ENCODE measurements at places on chromosomes 6 and 20.

DNA sequence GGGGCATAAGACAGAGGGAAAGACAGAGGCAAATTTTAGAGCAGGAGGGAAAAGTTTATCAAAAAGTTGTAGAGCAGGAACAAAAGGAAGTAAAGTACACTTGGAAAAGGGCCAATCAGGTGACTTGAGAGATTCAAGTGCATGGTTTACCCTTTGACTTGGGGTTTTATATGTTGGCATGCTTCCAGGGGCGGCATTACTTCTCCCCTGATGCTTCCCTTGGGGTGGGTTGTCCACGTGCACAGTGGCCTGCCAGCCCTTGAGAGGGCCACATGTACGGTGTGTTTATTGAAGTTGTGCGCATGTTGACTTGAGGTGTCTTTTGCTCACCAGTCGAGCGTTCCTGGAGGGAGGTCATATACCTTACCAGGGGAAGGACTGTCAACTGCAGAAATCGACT is 259.5 kb upstream of the JARID2 start:
- DNase-seq: no peak

DNA sequence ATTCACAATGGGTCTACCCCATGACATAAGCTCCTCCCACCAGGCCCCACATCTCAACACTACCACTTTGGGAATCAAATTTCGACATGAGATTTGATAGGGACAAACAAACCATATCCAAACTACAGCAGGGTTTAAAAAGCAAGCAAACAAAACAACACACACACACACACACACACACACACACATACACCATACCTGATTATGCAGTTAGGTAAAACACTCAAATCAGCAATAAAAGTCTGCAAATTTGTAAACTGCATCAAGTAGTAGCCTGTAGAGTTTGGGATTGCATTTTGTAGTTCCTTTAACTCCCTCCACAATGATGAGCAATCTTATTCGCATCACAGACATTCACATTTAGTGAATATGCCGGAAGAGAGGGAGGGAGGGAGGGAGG is 32.6 kb upstream of the TNFAIP3 start:
- no peak for DNase-seq

DNA sequence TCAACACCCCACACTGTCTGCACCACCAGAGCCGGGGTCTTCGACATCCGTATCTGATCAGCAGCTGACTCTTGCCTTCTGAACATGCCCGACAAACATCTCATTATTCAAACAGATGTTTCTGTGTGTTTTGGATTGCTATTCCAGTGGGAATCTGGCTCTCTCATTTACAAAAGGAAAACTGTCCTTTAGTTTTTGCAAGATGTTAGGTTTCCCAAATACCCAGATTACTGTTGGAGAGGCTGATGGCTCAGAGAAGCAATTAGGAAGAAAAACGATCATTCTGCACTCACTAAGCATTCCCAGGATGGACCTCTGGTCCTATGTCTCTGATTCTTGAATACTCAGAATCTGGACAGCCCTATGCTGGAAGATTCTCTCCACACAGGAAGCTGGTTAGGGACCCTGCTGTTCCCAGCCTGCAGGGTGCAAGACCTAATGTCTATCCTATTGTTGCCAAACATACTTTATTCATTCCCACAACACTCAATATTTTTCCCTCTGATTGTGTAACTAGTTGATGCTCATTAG is 532.9 kb downstream of the CDH26 start:
- DNase-seq: no peak

GRCh38 chr20:46671866-46672542 is 17.2 kb downstream of the TP53RK start:
- no peak for DNase-seq

- DNase-seq: no peak
Measured at GRCh38 chr6:84568971-84569370, 195.4 kb downstream of the TBX18 start.

DNA sequence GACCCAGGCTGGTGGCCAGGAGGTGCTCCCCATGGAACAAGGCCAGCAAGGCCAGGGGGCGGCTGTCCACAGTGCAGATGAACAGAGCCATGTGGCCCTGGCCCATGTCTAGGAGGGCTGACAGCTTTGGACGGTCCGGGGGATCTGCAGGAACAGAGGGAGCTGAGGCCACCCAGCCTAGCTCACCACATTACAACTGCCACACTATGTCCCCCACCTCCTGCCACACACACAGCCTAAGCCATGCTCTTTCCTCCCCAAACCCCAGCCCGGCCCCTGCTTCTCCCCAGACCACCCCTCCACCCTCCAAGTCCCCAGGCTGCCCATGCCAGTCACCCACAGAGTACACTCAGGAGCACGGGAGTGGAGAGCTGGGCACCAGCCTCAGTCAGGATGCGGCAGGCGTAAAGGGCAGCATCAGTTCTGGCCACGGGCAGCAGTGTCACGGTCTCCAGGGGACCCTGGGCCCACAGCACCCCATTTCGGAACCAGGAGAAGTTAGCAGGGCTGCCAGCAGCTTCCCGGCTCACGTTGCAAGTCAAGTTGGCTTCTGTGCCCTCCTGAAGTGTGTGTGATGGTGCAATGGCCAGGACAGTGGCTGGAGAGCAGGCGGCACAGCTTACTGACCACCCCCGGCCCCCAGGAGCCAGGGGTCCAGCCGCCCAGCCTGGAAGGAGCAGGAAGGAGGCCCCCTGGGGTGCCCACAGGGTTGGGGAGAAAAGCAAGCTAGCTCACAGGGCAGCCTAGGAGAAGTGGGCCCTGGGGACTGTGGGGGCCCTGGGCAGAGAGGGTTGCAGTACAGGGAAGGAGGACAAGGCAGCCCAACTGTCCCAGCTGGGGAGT is 15.2 kb upstream of the ADAM33 start:
- DNase-seq: no peak
